ENCODE measurements at places on chromosomes 11 and 22.

DNA sequence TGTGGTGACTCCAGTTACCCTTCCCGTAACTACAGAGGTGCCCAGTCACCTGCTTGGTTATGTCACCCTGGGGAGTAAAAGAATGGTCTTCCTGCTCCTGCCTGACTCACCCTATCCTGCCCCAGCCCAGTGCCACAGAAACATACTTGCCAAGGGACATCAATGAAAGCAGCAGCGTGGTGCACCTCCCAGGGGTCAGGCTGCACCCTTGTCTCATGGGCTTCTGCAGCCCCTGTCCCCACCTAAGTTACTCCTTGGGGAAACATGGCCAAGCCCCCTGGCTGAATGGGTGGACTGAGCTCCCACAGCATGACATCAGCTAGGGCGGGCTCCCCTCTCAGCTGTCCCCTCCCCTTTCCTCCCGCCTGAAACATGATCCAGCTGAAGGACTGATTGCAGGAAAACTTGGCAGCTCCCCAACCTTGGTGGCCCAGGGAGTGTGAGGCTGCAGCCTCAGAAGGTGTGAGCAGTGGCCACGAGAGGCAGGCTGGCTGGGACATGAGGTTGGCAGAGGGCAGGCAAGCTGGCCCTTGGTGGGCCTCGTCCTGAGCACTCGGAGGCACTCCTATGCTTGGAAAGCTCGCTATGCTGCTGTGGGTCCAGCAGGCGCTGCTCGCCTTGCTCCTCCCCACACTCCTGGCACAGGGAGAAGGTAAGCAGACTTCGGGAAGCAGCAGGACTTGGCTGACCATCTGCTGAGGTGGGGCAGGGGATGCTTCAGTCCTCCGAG is at the start of gene HTR3A:
Gene HTR3A (plus strand): TSS at position 368 of the 730 bp plus-strand sequence. CDS start 218 bp downstream, at position 586.
- DNase-seq: no peak

- no peak for DNase-seq
Observed at GRCh38 chr11:132395434-132395833, 1025.0 kb downstream of the NTM start.

DNA sequence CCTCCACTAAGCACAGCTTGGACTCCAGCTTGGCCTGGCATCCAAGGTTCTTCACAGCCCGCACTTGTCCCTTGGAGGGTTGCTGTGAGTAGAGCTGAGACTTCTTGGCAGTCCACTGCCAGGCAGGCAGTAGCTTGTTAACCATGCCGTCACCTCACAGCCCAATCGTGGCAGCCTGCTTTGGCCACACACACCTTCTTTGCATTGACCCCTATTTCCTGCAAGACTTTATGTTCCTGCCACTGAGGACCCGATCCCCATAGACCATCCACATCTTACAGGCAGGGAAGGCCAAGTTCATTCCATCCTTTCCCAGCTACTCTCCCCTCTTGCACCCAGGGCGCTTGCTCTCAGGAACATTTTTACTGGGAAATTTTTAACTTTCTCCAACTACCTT is 2.5 kb upstream of the PYGM start:
- no peak for DNase-seq

- DNase-seq: no peak
Observed at GRCh38 chr22:42820045-42820763, 36.9 kb downstream of the ARFGAP3 start.

GRCh38 chr22:30445438-30446145 is 20.0 kb downstream of the MTFP1 start:
- DNase-seq: no peak

GRCh38 chr11:134025082-134025429 is 43.8 kb upstream of the JAM3 start:
- DNase-seq: no peak

- peak; percentile 11 for DNase-seq
Observed at GRCh38 chr11:61814958-61815789, 1.6 kb downstream of the FADS1 start.

DNA sequence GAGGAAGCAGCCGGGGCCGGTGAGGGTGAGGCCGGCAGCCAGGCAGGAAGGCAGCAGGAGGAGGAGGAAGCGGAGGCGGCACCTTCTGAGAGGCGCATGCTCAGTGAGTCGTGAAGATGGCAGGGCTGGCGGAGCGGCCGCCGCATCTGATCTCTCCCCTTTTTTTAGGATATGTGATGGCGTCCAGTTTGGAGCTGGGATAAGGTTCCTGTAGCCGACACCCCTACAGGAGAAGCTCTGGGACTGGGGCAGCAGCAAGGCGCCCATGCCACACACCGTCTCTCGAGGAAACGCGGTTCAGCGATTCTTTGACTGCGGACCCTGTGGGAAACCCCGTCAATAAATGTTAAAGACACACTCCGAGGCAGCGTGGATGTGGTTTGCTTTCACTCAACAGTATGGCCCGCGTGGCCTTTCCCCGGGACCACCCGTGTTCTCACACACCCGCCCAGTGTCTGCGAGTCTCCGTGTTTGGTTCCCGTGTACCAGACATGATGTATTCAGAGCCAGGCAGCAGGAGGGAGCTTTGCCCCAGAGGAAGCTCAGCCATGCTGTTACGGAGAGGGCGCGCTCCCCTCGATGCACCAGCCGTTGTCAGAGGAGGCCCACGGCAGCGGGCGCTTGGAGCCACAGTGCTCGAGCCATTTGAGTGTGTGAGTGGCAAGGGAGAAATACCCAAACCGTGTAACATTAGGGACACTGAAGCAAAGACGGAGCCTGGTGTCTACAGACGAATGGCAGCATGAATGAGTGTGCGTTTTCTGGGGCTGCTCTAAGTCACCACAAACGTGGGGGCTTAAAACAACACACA is 27.7 kb upstream of the PARVB start:
- peak; percentile 43 for DNase-seq

DNA sequence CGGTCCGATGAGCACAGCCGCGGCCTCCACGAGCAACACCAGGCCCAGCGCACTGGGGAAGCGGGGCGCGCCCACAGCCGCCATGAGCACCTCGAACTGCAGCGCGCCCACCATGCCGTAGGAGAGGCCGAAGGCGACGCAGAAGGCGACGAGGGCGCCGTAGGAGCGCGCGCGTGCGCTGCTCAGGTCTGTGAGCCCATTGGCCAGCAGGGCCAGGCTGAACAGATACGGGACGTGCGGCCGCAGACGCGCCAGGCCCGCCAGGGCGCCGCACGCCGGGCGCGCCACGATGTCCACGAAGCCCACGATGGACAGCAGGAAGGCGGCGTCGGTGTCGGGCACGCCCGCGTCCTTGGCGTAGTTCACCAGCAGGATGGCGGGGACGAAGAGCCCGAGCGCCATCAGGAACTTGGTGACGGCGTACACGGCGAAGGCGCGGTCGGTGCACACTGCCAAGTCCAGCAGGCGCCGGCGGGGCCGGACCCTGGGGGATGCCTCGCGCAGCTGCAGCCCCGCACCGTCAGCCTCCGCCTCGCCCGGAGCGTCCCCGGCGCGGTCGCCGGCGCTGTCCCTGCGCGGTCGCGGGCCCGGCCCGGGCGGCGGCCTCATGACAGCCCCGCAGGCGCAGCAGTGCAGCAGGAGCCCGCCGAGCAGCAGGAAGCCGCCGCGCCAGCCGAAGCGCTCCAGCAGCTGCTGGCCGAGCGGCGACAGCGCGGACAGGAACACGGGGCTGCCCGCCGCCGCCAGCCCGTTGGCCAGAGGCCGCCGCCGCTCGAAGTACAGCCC is 2.9 kb downstream of the SLC16A8 start:
- DNase-seq: no peak

- no peak for DNase-seq
Observed at GRCh38 chr11:64887234-64887756, 8.9 kb upstream of the EHD1 start.

DNA sequence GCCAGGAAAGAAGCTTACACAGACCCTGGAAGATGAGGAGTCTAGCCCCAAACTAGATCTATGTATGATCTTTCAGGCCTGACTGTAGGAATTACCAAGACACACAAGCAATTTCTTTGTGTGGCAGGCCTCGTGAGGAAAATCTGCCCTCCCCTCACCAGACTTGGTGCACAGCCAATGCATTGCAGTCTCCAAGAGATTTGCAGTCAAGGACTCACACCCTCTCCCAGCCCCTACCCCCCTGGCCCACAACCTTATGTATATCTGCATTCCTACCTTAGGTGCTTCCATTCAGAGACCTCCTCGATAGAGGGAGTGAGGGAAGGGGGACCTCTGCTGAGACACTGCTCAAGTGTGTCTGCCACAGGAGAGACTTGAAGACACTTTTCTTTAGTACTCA is 9.8 kb downstream of the OR8B12 start:
- no peak for DNase-seq

DNA sequence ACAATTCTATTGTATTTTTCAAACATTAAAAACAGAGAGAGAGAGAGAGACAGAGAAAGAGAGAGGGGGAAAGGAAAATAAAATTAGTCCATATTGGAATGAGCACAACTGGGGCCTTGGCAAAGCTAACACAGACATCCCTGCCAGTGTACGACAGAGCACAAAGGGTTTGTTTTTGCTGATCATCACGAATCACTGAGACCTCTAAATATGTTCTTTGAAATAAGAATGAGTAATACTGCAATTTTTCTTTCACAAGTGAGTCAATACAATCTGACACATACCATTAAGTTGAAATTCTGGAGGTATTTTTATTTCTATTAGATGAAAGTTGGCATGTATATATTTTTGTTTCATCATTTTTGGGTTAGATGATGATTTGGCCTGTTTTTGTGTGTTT is 27.0 kb upstream of the LRRC4C start:
- no peak for DNase-seq

DNA sequence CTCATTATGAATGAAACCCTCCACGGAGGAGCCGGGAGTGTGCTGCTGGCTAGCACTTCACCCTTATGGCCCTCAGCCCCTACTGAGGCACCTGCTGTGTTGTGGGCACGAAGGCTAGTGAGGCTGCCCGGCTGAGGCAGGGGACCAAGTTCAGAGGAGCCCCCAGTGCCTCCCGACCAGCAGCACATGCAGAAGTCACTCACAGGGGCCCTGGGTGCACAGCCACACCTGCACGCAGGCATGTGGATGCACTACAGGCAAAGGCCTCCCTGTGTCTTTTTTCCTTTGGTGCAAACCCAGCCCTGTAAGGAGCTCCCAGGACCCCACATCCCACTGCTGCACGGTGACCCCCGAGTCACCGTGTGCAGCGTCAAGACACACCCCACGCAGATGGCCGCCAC is 261.5 kb downstream of the BRD1 start:
- DNase-seq: no peak

GRCh38 chr11:32779136-32779535 is 15.3 kb downstream of the CCDC73 start:
- no peak for DNase-seq

DNA sequence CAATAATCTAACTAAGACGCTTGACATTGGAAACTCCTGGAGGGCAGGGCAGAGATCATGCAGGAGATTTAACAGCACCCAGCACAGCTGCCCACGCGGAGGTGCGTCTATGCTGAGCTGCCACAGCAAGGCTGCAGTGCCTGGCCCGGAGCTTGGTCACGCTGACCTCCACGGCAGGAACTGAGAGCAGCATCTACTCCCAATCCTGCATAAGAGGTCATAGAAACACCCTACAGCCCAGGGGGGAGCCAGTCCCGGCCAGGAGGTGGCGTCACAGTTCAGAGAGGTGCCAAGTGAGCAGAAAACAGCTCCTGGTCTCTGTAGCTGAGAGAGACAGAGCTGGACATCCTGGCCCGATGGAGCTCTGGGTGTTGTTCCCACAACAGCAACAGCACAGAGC is 121.1 kb upstream of the TMEM45B start:
- DNase-seq: no peak

- no peak for DNase-seq
Observed at GRCh38 chr11:13380731-13381130, 82.3 kb downstream of the BTBD10 start.

GRCh38 chr22:24978308-24978707 is 25.8 kb downstream of the KIAA1671 start:
- no peak for DNase-seq

GRCh38 chr22:20158391-20159036 is 7.7 kb upstream of the CCDC188 start:
- DNase-seq: no peak

GRCh38 chr11:134853992-134854991 is 442.2 kb upstream of the B3GAT1 start:
- no peak for DNase-seq

GRCh38 chr11:64334764-64335735 is 5.0 kb upstream of the CCDC88B start:
- no peak for DNase-seq

DNA sequence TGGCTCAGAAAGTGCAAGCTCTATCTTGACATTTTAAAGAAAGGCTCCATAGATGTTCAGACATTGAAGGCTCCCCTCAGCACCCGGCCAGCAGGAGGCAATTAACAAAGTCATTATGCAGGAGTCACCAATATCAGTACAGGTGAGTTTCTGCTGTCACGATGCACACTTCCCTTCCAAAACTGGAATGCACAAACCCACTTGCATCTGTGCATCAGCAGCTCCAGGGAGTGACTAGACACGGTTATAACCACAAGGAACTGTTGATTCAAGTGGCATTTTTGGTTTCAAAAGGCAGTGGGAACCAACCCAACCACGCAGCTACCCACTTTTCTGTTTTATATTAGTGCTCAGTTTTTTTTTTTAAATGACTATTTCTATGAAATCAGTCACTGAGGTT is 293.9 kb upstream of the NARS2 start:
- no peak for DNase-seq

DNA sequence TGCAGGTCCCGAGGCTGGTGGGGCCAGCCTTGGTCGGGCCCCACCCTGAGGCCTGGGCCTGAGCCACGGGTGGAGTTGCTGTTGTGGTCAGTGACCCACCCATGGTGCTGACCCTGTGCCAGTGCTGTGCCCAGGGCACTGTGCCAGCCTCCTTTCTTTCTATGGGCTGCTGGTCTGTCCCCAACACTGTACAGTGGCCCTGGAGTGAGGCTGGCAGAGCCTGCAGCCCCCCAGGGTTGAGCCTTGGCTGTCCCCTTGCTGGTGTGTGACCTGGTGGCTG is 1235.7 kb downstream of the BRD1 start:
- DNase-seq: no peak

DNA sequence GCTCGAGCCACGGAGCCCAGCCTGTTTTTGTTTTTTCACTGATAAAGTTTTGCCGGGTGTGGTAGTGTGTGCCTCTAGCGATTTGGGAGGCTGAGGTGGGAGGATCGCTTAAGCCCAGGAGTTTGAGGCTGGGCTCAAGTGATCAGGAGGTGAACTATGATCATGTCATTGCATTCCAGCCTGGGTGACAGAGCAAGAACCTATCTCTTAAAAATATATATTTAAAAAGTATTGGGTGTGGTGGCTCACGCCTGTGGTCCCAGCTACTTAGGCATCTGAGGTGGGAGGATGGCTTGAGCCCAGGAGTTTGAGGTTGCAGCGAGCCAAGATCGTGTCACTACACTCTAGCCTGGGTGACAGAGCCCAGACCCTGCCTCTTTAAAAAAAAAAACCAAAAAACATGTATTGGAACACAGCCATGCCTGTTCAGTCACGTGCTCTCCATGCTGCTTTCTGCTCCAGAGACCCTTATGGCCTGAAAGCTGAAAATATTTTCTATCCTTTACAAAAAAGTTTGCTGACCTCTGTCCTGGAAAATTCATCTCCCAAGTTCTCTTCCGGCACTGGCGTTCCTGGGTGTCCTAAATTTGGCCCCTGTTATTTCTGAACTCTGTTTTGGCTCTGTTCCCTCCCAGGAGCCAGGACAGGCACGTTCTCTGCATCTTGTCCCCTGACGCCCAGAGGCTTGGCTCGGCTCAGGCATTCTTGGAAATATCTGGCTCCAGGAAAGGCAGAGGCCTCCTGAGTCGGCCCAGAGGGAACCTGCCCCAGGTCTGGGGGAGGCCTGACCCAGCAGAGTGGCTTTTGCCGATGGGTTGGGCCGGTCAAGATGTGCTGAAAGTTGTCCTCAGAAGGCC is 61.3 kb upstream of the PPP6R3 start:
- DNase-seq: no peak

GRCh38 chr22:20312396-20313191 is 7.3 kb downstream of the DGCR6L start:
- no peak for DNase-seq

Data from T-helper 17 cell (primary cell).